NCI-H1105 (cell line): ENCODE measurements at places on chromosomes 2 and 18.

- no peak for DNase-seq
Observed at GRCh38 chr18:45249246-45249661, 366.0 kb upstream of the SLC14A2 start.

GRCh38 chr2:64186699-64187605 is 42.7 kb upstream of the PELI1 start:
- no peak for DNase-seq

DNA sequence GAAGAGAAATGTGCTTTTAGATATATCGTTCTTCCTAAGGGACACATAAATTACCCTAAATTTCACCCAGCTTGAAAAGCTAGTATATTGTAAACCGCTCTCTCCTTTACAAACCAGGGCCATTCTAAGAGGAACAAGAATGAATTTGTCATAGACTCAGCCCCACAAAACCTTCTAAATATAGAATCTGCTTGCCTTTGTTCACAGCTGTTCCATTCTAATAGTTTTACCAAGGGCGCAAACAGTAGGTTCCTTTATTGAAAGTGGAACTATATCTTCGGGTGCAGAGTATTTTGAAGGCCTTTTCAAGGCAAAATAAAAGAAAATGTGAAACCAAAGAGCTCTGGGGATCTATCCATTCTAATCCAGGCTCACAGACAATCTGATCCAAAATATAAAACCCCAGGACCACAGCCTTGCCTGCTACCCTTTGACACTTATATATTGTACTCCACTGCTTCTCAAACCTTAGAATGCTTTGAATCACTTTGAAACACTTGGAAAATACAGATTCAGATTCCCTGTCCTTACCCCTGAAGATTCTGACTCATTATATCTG is 316.8 kb downstream of the PAX3 start:
- no peak for DNase-seq

DNA sequence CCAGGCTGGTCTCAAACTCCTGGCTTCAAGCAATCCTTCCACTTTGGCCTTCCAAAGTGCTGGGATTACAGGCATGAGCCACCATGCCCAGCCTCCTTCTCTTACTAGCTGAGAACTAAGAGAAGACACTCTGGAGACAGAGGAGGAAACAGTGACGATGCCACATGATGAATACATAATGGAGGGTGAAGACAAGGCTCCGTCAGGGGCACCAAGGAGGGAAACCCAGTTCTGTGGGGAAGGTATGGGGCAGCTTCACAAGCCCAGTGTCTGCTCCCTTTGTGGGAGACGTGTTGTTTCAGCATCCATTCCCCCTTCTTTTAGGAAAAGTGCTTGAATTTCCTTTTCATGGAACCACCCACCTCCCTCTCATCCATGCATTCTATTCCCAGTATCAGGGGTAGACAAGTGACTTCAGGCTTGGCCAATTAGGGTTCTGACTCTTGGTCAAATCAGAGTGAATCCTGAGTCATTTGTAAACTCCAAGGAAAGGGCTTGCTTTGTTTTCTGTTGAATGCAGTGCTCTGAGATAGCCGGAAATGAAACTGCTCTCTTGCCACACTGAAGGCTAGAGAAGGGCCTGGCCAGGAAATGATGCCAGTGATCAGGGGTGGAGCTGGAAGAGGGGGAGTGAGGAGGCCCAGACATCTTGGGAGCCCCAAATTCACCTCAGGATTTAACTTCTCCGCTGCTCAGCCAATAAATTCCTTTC is 23.7 kb downstream of the TMEM127 start:
- no peak for DNase-seq
